ENCODE measurements at places on chromosomes 3 and 15.

DNA sequence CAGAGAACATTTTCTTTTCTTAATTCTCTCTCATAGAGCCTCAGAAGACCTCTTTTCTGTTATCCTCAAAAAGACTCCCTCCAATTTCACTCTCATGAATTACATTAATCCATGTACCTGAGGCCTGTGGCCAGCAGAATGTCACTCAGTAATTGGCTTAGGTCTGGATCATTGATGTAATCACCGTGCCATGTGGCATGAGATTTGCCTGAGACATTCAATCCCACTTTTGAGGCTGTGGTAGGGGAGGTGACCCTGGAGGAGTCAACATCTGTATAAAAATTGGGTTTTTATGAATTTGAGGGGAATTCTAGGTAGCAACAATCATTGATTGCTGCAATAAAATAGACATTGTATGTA, 295.3 kb downstream of the GBE1 start:
- no peak for DNase-seq

- DNase-seq: no peak
Measured at GRCh38 chr3:47323431-47324277, 40.9 kb downstream of the KLHL18 start.

GRCh38 chr15:65344914-65345275, 32.9 kb downstream of the IGDCC3 start:
- no peak for DNase-seq

- no peak for DNase-seq
Measured at GRCh38 chr15:32641517-32642059, at the start of gene SCG5. Gene SCG5 (plus strand): TSS chr15:32641710. CDS start chr15:32643593, 1,883 bp downstream.

GRCh38 chr3:177034832-177035475, 162.3 kb downstream of the TBL1XR1 start:
- no peak for DNase-seq

- no peak for DNase-seq
Measured at GRCh38 chr15:48415036-48415886, 84.0 kb downstream of the DUT start.

DNA sequence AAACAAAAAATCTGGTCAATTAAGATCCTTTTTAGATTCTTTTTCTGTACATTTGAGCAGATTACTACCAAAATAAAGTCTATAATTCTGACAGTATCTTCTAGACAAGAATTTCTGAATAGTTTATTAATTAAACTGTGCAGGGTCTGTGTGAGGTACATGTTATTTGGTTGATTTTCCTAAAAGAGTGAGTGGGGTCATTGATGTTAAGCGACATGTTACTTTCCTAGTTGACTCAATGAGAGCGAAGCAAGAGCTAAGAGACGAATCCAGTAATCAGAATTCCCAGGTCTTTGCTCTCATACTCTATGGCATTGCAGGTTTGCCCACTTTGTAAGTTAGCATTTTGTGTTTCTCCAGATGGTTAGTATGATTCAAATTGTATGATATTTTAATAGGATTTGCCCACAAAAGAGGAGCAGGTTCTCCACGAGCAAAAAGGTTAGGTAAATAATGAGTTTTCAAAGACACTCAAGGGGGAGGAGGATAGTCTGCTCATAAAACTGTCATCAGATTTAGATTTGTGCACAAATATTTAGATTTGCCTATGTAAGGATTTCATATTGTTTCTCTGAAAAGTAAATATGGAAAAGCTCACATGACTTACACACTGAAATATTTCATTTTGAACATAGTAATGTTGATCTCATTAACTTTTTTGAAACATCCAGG, 217.2 kb upstream of the CGNL1 start:
- no peak for DNase-seq

DNA sequence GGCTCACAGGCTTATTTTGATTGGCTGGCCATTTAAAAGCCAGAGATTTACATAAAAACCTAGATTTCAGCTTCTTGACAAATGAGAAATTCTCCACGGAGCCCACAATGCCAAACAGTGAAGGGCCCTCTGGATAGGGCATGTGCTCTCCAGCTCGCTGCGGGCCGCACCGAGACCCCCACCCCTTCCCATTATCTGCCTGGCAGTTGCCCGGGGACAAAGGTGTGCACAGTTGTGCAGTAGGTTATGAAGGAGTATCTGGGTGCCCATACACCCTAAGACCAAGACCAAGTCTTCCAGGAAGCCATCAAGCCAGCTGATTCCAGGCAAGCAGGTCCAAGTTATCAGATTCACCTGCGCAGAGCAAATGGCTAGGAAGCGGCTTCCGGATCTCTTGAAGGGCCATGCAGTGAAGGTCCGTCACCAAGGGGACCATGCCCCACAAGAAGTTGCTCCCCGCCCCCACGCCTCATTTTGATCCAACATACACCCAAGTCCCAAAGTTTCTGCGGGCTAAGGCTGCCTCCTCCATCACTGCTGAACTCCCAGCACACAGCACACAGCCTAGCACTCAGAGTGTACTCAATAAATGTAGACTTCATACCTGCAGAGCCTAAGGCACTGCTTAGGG, 1.3 kb downstream of the MRPS25 start:
- DNase-seq: no peak

DNA sequence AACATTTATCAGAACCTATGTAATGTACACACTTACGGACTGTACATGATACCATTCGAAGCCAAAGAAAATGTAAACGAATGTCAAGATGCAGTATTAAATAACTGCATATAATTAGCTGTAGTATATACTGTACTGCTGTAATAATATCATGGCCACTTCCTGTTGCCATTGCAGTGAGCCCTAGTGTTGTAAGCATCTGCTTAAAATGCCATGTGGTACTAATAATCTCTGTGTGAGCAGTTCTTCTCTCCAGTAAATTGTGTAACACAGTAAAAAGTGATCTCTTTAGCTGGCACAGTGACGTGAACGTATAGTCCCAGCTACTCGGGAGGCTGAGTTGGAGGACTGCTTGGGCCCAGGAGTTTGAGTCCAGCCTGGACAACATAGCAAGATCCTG, 8.6 kb downstream of the SPG11 start:
- DNase-seq: no peak

DNA sequence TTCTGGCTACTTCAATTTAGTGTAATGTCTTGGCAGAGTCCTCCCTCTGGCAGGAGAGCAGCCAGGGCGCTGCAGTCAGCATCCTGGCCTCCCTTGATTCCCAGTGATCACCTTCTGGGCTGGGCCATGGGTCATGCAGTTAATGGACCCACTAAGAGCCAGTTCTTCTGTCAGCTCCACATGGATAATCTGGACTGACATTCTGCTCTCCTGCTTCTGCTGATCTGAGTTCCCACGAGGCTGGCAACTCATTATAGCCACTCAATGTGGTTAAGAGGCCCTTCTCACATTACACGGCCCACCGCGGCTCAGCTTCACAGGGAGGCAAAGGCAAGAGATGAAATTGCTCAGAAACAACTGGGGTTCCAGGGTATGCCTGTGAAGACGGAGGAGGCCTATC, 94.0 kb downstream of the WDR76 start:
- DNase-seq: no peak

- DNase-seq: no peak
Measured at GRCh38 chr3:194871143-194871863, 185.6 kb downstream of the FAM43A start.

GRCh38 chr3:149628957-149629670, 28.7 kb downstream of the WWTR1 start:
- no peak for DNase-seq

DNA sequence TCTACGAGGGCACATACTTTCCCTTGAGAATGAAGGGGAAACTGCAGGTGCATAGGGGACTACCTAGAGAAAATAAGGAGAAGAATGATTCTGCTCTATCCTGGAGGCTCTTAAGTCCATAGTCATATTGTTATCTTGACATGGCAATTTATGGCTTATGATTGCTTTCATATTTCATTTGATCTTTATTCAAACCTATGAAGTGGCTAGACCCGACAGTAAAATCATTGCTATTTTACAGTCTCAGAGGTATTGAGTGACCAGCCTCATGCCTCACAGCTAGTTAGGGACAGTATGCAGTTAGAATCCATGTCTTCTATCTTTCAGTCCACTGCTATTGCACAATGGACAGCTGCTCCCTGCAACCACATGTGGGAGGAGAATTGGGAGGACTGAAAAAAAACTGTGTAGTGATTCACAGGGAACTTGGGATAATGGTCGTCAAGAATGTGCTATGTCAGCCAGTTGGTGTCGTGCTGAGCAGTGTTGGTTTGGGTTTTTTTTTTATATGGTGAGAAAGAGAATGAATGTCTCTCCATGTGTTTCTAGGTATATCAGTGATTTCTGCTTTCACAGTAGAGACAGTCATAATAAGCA, 63.2 kb upstream of the SPPL2A start:
- no peak for DNase-seq

- DNase-seq: no peak
Measured at GRCh38 chr3:171456765-171457606, 3.2 kb downstream of the TNIK start.

DNA sequence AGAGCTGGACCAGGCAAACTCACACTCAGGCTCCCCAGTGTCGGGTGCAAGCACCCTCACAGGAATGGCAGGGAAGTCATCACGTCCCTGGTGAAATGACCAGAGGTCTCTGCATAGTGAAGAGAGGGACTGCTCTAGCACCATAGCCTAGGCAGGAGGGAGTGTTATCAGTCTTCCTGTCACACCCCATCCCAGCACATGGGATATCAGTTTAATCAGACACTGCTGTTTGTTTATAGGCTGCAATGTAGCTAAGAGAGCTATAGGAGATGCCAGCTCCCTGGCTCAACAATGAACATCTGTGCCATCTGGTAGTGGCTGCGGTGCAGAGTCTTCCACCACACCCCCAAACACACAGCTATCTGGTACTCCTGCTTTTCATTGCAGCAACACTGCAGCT, 776.6 kb downstream of the ZNF385D start:
- no peak for DNase-seq

GRCh38 chr3:55877703-55878102, 390.6 kb upstream of the WNT5A start:
- no peak for DNase-seq

DNA sequence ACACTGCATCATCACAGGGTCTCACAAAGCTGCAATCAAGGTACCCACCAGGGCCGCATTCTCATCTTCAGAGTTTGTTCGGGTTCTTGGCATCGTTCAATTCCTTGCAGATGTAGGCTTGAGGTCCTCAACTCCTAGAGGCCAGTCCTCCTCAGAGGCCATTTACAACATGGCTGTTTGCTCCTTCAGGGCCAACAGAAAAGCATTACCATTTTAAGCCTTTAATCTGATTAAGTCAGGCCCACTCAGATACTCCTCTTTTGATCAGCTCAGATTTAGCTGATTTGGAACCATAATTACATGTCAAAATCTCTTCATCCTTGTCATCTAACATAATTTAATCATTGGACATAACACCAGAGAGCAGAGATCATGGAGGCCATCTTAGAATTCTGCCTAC, 55.4 kb downstream of the BFSP2 start:
- DNase-seq: no peak

DNA sequence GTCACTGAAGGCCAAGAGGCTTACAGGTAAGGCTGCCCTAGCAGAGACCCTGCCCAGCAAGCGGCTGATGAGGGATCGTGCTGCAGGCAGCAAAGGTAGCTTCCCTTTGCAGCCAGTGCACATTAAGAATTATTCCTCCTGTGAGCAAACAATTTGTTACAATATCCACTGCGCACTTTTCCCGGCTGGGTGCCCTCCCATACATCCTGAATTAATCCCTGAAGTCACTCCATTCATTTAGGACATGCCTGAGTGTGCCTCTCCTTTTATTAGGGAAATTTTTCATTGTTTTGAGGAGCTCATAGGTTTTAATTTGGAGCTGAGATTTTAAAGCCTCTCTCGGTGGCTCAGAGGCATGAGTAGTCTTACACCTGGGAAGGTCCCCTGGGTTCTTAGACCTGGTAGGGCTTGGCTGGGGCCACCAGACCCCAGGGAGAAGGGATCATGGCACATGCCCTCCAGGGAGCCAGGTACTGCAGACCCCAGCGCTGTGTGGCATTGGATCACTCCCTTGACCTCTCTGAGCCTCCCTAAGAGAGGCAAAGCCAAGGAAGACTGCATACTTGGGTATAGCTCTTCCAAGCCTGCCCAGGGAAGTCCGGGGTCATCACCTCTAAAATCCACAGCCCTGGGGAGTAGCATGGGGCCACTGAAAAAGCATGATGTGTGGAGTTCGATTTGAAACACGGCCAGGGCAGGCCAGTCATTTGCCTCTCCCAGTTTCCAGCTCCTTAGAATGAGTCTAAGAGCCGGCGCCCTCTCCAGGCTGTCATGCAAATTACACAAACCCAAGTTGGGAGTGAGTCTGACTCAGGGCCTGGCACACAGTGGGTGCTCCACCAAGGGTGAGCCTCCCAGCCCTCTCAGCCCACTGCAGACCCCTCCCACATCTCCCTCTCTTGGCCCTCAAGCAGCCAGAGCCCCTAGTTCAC, 151.9 kb upstream of the LINGO1 start:
- DNase-seq: no peak

DNA sequence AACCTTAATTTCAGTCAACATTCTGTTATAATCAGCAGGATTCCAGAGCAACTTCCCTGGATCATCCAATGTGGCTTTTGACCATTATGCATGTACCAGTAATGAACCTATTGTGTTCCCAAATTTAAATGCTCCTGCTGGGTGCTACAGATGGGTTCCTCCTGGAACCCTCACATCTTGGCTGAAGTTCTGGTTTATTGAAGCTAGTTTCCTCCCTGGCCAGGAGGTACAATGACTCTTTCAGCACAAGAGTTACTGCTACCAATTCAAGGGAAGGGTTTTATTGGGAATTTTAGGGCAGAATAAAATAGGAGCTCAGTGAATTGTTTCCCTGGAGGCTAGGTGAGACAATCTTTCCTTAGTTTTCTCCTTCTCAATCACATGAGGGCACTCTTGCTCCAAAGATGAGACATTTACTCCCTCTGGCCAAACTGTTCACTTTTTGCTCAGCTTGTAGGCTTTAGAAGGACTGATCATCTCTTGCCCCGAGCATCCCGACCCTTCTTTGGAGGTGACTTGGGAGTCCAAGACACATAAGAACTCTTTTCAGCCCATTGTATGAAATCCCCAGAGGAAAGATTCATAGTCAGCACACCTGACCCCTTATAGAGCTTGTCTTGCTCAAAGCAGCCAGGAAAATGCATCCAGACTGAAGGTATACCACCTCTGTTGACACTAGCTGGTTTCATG, 8.8 kb upstream of the NPHP3 start:
- no peak for DNase-seq

DNA sequence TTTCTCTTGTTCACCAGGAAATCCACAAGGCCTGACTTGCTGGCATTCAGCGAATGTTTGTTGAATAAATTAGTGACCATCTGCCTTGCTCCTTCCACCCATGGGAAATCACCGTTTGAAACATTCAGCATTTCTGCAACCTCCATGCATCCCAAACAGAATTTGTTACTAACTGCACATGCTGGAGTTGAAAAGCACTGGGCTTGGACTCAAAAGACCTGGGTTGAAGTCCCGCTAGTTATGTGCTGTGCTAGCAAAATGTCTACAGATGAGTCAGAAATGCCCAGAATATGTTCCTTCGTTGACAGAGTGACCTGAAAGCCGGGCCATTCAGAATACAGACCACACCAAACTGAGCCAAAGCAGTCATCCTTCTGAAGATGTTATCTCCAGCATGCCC, 144.6 kb downstream of the ALDH1A2 start:
- no peak for DNase-seq

DNA sequence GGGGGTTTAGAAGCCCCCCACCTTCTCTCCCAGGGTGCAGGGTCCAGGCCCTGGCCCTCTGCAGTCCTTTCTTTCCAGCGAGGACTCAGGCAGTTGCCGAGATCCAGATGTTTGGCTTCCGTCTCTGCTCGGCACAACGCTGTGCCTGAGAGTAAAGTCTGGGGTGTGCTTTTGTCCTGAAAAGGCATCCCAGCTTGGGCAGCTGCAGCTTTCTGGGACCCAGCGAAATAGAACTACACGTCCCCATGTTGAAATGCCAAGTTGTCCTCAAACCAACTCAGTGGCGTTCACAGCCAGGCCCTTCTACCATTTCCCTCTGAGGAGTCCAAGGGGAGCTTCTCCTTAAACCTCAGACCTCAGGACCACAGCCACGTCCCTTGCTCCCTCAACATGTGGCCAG, 23.1 kb downstream of the FGD5 start:
- no peak for DNase-seq
